NCI-H1436 (cell line): ENCODE measurements at places on chromosomes 12 and 14.
A peak's percentile ranks its signal among the peaks of the same experiment; 100 is the strongest.

GRCh38 chr14:29220566-29220965 is 454.0 kb downstream of the FOXG1 start:
- DNase-seq: no peak

DNA sequence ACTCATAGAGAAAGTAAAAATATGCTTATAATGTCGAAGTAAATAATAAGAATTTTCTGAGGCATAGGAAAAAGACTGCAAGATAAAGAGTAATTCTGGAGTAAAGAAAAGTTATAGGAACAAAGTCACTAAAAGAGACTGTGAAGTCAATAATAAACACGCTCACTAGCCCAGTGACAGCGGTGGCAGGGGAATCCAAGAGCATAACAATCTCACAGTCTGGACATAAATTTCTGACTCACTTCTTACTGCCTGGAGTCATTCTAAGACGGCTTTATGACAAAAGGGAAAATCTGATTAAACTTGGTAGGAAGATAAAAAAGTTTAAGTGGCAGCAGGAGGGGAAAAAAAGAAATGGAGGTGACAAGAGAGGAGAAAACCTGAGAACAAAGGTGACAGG is 56.4 kb upstream of the GRIP1 start:
- DNase-seq: no peak

DNA sequence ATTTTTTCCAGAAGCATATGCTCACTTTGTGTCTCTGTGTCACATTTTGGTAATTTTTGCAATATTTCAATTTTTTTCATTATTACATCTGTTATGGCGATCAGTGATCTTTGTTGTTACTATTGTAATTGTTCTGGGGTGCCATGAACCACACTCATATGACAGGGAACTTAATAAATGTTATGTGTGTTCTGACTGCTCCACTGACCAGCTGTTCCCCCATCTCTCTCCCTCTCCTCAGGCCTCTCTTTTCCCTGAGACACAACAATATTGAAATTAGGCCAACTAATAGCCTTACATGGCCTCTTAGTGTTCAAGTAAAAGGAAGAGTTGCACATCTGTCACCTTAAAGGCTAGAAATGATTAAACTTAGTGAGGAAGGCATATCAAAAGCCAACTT is 46.0 kb downstream of the SCN8A start:
- no peak for DNase-seq

DNA sequence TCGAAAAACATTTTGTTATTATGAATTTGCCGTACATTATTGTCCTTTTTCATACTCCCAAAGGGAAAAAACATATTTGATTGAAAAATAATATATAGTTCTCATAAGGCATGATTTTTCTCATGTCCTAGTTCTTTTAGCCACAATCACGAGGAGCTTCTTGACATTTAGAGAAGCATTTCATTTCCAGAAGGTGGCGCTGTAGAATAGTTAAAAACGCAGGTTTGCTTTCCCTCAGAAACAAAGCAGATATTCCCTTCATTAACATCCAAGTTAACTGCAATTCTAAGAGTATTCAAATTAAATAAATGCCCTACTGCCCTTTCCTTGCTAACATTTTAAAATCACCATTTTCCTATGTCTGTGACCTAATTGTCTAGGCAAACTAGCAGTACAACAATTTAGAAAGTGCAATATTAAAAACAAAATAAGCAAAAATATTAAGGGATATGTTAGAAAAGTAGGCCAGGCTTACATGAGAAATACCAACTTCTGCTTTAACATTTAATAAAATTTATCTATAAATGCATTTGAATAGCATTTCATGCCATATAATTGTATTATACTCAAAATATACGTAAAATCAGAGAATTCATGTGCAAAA is 10.9 kb upstream of the PIK3C2G start:
- DNase-seq: peak; percentile 80

- DNase-seq: no peak
Measured at GRCh38 chr14:33949411-33949893, 1.4 kb downstream of the EGLN3 start.

DNA sequence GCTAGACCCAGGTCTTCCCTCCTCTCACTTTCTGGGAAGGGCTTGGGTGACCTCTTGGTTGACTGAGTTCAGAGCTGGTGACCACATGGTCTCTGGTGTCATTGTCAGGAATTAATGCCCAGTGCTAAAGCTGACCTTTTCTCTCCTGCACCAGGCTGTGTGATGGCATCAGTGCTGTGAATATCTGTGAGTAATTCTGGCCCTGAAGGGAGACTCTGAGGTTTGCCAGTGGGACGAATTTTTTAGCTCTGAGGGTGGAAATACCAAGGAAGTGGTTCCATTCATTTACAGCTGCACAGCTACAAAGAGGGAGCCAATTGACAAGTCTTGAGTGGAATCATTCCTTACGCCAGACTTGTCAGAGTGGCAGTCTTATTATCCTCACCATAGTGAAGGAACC is 6.2 kb upstream of the KRT86 start:
- no peak for DNase-seq

- DNase-seq: no peak
Measured at GRCh38 chr12:15811214-15812127, 22.3 kb upstream of the EPS8 start.

- DNase-seq: no peak
Measured at GRCh38 chr14:38521591-38521990, 265.7 kb upstream of the CLEC14A start.

DNA sequence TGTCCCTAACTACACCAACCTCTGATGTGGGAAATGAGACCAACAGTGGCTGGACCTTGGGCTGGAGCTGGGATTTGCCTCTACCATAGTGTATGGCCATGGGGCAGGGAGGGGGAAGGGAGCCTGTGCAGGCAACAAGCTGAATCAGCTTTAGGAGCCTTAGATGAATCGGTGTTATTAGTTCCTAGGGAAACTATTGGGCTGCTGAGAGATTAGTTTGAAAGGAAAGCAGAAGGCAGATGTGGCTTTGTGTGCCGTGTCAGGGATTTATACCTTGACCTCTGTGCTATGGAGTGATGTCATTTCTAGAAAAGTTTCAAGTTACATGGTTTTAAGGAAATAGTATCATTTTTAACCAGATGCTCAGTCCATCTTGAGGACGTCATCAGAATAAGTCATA is 19.5 kb upstream of the GAS2L3 start:
- no peak for DNase-seq

DNA sequence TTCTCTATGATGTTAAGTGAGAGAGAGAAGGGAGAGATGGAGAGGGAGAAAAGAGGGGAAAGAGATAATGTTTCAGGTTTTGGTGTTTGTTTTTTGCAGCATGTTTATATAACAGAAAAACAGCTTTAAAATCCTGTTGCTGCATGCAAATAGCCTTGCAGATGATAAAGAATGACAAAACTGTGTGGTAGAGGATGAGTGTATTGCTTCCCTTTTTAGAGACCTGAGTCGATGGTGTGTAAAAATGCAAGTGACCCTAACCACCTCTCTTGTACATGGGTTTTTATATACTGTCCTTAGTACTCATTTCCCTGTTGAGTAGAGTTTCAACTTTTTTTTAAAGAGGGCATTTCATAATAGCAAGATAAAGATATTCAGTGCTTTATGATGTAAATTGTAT is 249.1 kb downstream of the AKAP6 start:
- DNase-seq: no peak

DNA sequence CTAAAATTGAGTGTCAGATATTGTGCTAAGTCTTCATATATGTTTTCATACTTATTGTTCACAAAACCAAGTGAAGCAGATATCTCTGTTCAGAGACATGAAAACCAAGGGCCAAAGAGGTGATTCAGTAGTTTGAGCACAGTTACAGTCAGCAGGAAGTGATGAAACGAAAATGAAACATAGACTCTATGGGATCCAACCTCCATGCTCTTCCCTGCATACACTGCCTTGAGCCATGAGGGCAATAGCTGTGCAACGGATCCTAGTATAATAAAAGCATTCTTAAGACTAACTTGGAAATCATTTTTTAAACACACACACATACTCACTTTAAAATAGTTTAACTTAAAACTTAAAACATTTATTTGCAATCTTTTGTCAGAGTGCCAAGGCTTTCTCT is 27.9 kb downstream of the ESR2 start:
- DNase-seq: no peak

DNA sequence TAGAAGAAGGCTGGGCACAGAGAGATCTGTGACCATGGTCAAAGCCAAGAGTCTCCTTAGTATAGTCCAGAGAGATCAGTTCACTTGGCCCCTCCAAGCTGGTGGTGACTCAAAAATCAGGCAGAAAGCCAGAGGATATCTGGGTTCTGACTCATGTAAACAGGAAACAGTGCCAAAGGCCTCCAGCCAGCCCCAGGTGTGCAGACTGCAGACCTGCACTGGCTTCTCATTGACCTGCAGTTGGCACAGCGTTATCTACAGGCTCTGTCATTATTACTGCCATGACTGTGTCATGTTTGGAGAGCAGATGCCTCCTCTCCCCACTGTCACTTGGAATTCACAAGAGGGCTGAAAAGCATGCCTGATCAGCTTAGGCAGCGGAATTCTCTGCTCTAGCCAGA is 295.7 kb upstream of the PRKD1 start:
- no peak for DNase-seq

GRCh38 chr14:37329189-37330001 is 131.7 kb downstream of the MIPOL1 start:
- DNase-seq: no peak

DNA sequence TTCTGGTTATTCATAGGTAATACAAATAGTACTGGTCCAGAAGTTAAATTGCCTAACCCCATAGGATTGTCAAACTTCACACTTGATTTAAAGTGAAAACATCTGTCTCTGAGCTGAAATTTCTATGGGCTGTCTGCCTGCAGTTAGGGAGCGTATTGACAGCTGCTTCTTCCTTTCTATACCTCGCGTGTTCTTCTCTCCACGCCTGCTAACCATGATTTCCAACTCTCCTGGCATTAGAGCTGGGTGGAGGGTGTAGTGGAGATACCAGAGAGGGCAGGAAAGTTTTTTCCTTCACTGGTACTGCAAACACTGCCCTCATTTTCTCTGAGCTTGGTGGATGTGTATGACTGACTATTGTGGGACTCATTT is 429.0 kb upstream of the FBXO33 start:
- DNase-seq: no peak

- no peak for DNase-seq
Measured at GRCh38 chr12:30909349-30910037, 17.1 kb upstream of the TSPAN11 start.

GRCh38 chr14:104561632-104562495 is 17.7 kb upstream of the C14orf180 start:
- DNase-seq: no peak

DNA sequence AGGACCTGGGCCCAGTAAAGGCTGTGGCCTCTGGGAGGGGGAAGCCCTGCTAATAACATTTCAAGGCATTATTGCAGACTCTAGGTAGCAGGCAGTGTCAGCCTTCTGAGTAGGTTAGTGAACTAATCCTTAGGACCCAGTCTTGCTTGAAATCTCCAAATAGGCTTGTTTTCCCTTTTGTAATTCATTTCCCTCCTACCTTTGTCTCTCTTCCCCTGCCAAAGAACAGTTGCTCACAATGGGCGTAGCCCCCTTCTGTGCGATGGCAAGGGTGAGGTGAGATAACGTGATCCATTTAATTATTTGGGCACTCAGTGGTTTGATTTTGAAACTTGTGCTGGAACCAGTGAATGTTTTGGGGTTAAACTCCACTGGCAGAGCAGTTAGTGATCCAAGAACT is 10.9 kb downstream of the PELI2 start:
- no peak for DNase-seq

- no peak for DNase-seq
Measured at GRCh38 chr12:113524495-113524894, 52.8 kb upstream of the LHX5 start.

- DNase-seq: no peak
Measured at GRCh38 chr12:62196146-62196545, 64.1 kb upstream of the USP15 start.
